ENCODE measurements at places on chromosomes 3 and 15.

GRCh38 chr3:185024406-185024805 lies 128.5 kb downstream of the C3orf70 start:
- DNase-seq, result no peak

- DNase-seq, result no peak
These were observed 183.6 kb downstream of the PEX5L start for GRCh38 chr3:179853176-179853575.

DNA sequence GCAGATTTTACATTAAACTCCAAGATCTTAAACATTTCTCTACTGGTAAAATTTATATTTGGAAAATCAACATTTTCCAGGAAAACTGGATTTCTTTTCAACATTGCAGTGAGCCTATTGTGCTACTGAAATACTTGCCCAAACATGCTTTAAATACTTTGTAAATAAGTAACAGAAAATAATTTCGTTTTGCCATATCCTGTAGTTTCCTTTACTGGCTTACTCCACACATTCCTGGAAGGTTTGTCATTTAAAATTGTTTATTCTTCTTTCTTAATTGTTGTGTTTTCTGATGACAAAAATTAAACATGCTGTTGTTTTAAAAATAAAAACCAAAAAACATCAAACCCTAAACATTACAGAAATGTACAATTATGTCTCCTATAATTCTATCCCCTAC lies 22.0 kb downstream of the ACAD11 start:
- no peak for DNase-seq

DNA sequence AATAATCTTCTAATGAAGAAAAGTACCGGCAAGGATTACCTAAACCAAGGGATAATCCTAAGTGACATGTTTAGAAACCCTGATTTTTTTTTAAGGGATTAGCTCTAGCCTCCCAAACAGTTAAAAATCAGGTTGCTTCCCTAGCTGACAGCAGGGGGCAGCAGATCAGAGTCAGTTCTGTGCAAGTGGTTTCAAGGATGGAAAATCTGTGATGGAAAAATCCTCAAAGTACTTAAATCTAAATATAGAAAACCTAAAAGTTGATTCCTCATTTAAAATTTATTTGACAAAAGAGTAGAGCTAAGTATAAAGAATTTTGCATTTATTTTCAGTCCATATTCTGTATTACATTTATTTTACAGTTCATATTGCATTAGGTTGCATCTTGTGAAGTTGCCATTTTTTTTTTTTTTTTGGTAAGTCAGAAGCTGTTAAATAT lies 107.6 kb downstream of the PEX5L start:
- DNase-seq, result peak; percentile 31

DNA sequence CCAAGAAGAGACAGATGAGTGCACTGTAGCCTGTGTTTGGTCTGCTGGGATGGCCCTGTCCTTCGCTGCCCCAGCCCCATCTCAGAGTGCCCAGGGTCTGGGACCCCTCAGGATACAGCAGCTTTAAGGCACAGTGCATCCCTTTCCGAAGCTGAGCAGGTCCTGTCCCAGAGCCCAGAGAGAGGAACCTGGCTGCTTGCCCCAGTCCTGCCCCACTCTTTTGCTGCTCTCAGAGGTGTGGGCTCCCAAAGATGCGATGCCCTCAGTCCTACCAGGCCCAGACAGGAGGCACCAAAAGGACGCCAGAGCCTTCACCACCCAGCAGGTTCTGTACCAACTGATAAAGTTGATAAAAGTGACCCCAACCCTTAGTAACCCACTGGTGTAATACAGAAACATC lies 8.2 kb downstream of the PLCD1 start:
- DNase-seq, result no peak

GRCh38 chr3:39150803-39151631 lies 2.4 kb downstream of the CSRNP1 start:
- DNase-seq, result no peak

DNA sequence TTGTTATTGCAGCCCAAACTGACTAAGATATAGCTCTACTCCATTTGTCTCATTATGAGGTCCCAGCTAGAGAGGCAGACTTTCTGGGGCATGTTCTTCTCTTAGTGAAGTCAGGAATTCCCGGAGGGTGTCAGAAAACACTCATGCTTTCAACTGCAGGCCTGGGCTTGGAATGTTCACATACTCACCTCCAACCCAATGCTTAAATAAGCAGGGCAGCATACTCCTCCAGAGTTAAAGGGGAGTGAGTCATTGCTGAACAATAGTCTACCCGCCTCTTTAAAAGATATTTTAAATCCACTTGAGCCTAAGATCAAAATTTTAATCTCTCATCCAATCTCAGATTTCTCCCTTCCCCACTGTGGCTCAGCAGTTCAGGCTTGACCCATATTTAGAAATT lies 167.8 kb upstream of the DPH6 start:
- no peak for DNase-seq

GRCh38 chr15:50744601-50745000 lies 20.9 kb downstream of the SPPL2A start:
- no peak for DNase-seq
